ENCODE measurements at places on chromosomes 13 and 19.

DNA sequence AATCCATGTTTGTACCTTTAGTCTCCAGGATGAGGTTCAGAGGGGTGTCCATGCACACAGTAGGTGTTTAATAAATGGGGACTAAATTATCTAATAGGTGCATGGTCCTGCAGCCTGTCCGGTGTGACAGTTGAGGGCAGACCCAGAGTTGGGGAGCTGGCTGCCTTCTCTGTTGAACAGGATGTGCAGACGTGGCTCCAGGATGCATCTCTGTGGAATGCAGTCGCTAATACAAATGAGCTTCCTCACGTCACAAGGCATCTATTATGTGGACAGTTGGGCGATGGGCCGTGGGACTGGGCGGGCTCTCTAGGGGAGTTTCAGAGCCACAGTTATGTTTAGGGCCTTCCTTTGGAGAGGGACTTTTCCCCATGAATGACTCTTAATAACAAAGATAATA is 71.0 kb downstream of the SIPA1L3 start:
- DNase-seq = no peak

GRCh38 chr19:47445527-47445926 is 26.2 kb downstream of the SLC8A2 start:
- no peak for DNase-seq

DNA sequence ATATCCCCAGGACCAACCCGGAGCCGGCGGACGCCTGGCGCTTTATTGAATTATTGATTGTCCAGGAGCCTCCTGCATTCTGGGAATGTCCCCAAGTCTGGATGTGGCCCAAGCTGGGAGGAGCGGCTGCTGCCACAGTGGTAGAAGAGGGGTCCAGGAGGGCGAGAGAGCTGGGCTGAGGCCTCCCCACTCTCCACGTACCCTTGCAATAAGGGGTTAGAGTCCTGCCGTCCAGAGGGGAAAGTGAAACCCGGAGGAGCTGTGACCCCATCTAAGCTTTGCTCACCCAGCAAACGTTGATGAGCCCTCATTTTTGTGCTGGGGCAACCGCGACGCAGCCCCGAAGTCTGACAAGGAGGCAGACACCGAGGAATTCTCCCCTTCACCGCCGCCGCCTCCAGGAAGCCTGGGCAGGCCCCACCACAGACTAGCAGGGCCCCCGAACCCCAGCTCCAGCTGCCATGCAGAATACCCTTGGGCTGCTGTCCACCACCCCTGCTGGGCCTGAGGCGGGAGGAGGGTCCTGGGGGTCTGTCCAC is 1.4 kb upstream of the C2CD4C start:
- no peak for DNase-seq

DNA sequence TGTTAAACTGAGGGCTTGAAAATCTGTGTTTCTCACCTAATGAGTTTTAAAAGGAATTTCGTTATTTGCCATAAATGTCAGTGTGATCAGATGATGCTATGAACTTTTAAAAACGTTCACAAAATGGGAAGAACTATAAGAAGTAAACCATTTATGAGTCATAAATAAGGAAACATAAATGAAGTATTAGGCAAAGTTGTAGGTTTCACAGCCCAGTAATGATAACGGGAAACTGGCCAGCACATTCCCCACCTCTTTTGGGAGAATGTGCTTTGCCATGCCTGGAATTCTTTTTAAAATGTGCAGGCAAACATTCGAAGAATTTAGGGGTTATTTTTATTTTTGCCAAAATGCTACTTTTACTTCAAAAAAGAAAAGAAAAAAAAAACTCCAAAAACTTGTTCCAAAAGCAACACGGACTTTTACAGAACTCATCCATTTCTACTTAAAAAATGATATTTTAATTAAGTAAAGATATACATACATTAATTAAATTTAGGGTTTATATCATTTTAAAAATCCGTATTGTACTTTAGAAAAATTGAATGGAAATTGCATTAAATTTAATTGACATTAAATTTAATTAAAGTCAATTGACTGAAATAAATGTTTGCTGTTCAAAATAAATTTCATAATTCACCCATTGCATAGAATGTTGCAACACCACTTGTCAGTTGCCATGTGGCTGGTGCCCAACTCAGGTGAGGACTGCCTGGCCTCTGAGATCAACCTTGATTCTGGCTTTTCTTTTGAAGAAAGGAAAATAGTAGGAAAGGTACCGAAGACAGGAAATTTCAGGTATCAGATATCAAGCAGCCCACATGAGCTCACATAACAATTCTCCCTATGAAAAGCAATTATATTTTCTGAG is 1198.5 kb downstream of the EFNB2 start:
- DNase-seq = no peak

- no peak for DNase-seq
These were observed 39.6 kb downstream of the CHST8 start for GRCh38 chr19:33661336-33661735.

Data from activated CD8-positive, alpha-beta memory T cell treated with anti-CD3 and anti-CD28 coated beads for 1 hour (primary cell).